Hindlimb muscle (tissue), 1 donor: ENCODE measurements at places on chromosomes 13 and 19. TPM values are rescaled to one million over a fixed set of nuclear protein-coding genes. Genes with fewer than 3 reads are reported as not detected.

The LHB gene
- polyA plus RNA-seq: not detected

- no peak for DNase-seq
Measured at GRCh38 chr13:50979187-50979586, 69.6 kb downstream of the RNASEH2B start.

The KLK15 gene
- not detected for polyA plus RNA-seq

DNA sequence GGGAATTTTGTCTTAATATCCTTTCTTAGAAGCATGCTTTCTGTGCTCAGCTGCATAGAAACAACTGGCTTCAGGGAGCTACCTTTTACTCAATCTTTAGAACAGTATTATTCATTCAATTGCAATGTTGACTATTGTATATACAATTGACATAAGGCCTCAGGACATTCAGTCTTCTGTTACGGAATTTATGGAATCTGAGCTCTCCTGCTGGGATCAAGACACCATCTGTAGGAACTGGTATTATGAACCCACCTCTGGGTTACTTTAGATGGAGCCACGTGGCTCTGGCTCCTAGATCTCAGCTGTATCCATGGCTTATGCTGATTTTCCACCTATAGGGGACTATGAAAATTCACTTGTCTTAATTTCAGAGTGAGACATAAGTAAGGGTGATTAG lies 716.2 kb upstream of the GPC6 start:
- DNase-seq: no peak
